ENCODE measurements at places on chromosomes 2 and 18.

DNA sequence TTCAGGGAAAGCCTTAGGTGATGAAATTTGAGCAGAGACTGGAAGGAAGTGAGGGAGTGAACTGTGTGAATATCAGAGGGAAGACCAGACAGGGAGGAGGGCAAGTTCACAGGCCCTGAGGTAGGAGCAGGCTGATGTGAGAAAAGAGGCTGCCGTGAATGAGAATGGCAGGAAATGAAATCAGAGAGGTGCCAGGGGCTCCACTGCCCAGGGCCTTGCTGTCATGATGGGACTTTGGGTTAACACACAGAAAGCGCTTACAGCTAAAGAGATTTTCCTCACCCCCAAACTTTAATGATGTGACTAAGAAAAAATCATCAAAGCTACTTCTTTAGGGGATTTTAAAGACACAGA, 53.8 kb downstream of the MARCHF4 start:
- no peak for DNase-seq

GRCh38 chr18:69584429-69584828, 183.7 kb downstream of the DOK6 start:
- no peak for DNase-seq

GRCh38 chr2:109380502-109381326, 233.1 kb downstream of the SEPTIN10 start:
- DNase-seq = no peak

DNA sequence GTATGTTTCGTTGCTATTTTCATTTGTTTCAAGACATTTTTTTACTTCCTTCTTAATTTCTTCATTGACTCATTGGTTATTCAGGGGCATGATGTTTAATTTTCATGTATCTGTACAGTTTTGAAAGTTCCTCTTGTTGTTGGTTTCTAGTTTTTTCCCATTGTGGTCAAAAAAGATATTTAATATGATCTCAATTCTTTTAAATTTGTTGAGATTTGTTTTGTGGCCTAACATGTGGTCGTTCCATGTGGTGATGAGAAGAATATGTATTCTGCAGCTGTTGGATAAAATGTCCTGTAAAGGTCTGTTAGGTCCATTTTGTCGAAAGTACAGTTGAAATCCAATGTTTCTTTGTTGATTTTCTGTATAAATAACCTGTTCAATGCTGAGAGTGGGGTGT, 110.3 kb upstream of the MAP4K4 start:
- DNase-seq = no peak

- no peak for DNase-seq
Measured at GRCh38 chr2:51597086-51597485, 565.2 kb upstream of the NRXN1 start.

DNA sequence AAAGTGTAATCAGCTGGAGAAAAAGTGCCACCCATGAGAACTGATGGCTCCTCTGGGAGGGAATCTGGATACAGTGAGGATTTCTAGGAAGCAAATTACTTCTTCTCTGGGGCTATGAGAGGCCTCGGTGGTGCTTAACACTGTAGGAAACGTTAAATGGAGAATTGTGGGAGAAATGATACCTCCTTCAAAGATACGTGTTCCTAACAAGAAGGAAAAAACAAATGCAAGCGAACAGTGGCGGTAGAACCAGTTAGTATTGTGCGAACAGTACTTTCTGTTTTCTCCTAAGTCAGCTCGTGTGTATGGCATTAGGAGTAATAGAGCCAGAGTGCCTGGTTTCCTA, 587 bp upstream of the MTIF2 start:
- DNase-seq = no peak

GRCh38 chr18:31204166-31204565, 41.5 kb upstream of the DSC1 start:
- no peak for DNase-seq

GRCh38 chr18:41347057-41347456, 608.0 kb upstream of the PIK3C3 start:
- no peak for DNase-seq

DNA sequence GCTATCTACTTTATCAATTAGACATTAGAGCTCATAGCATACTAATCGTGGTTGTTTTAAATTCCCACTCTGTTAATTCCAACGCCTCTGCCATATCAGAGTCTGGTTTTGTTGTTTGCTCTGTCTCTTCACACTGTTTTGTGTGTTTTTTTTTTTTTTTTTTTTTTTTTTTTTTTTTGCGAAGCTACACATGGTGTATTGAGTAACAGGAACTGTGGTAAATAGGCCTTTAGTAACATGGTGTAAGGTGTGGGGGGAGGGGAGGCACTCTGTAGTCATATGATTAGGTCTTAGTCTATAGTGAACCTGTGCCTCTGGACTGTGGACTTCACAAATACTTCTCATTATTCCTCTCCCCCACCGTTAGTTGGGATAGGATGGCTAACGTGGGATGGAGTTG, 370.7 kb upstream of the RAB12 start:
- DNase-seq = no peak

GRCh38 chr2:239192975-239193374, 207.8 kb downstream of the HDAC4 start:
- no peak for DNase-seq

DNA sequence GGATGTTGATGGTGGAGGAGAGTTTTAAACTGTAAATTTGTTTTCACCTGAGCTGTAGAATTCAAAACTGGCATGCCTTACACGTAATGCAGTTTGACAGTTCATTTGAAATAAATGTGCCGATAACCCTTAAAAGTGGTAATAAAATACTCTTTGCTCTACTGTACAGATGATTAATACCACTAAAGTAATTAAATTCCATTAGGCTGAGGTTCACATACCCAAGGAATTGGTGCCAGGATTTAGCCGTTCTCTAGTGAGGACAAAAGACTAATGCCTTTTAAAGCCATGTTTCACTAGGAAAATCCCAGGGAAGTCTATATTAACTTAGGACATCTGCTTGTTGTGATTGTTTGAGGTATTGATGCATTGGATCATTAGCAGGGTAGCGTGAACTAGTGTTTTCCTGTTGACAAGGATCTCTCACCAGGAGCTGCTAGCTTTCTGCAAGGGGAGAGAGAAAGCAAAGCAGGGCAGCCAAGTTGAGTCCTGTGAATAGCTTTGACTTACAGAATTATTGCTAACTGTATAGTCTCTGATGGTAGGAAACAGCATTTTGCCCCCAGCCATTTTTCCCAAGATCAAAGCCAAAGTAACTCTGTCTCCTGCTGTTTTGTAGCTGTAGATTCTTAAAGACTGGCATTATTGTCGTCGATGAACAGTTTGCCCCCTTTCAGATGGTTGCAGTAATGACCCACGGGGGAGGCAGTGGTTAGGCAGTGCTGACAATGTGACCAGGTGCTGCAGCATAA, 280.9 kb upstream of the FANCL start:
- DNase-seq = no peak

DNA sequence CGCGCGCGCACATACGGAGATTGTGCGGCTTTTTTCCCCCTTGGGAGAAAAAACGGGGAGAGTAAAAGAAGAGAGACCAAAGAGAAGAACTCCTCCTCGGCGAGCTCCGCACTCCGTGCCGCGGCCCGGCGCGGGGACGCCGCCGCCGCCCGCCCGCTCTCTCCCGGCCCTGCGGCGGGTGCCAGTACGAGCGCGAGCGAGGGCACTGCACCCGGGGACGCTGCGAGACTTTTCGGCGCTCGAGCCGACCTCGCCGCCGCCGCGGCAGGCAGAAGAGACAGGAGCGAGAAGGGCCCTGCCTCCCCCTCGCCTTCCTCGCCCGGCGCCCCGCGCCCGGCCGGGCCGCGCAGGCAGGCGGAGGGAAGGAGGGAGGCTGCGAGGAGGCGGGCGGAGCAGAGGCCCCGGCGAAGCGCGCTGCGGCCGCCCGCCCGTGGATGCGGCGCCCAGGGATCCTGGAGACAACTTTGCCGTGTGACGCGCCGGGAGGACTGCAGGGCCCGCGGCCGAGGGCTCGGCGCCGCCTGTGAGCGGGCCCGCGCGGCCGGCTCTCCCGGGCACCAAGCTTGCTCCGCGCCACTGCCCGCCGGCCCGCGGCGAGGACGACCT, 857 bp upstream of the INHBB start:
- no peak for DNase-seq

Measured in GM12864 (cell line).